ENCODE measurements at places on chromosomes 5 and 9.

GRCh38 chr5:61167382-61167781 is 5.1 kb upstream of the SMIM15 start:
- no peak for DNase-seq

- DNase-seq: no peak
Measured at GRCh38 chr5:140018096-140018481, 25.0 kb downstream of the NRG2 start.

DNA sequence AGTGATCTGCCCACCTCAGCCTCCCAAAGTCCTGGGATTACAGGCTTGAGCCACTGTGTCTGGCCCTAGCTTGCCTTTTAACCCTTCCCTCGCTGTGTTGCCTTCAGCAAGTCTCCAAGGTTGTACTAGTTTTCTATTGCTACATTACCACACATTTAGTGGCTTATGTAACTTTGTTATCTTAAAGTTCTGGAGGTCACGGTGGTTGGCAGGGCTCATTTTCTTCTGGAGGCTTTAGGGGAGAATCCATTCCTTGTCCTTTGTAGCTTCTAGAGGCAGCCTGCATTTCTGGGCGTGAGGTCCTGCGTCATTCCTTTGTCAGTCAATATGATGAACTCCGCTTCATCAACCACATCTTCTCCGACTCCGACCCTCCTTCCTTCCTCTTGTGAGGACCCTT is 2.9 kb upstream of the PRRC2B start:
- DNase-seq: no peak

DNA sequence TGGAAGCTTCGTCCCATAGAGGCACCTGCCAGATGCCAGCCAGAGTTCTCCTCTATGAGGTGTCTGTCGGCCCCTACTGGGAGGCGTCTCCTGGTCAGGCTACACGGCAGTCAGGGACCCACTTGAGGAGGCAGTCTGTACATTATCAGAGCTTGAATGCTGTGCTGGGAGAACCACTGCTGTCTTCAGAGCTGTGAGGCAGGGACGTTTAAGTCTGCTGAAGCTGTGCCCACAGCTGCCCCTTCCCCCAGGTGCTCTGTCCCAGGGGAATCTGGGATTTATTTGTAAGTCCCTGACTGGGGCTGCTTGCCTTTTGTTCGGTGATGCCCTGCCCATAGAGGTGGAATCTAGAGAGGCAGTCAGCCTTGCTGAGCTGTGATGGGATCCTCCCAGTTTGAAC is 70.8 kb downstream of the NDUFS4 start:
- no peak for DNase-seq

GRCh38 chr5:134659456-134659855 is 10.9 kb downstream of the SEC24A start:
- no peak for DNase-seq

DNA sequence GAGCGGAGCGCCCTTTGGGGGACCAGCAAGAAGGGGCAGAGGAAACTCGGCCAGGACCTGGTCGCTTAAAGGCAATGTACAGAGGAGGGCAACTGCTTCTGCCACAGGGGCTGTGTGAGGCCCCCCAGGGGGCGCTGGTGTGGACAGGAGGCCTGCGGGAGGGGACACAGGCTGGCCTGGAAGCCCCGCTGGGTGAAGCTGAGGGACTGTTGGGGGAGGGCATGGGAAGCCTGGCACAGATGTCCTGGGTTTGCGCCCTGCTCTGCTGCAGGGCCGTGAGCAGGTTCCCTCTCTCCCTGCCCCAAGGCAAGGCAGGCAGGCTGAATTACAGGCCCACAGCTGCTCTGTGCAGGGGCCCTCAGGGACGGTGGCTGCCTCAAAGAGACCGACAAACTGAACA is 5.4 kb downstream of the MED22 start:
- DNase-seq: no peak
